ENCODE measurements at places on chromosomes 7 and 10.

- DNase-seq: peak; percentile 30
Observed at GRCh38 chr10:119207713-119208552, 562 bp downstream of the GRK5 start.

DNA sequence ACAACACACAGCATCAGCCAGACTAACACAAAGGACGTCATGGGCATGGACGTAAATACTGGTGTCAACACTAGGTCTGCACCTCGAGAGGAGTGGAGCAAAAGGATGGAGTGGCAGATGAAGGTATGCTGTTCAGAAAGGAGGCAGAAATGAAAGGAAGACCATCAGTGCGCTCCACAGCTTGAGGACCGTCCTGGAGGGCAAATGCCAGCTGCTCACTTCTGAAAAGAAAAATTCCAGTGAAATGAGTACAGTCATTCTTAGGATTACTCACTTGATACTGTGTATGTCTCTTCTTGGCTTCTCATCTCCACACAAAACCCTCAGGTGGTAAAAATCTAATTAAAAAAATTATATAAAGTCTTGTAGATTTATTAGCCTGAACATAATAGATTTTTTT, 44.8 kb downstream of the EGFR start:
- no peak for DNase-seq

- DNase-seq: no peak
Observed at GRCh38 chr7:140316165-140316661, 82.1 kb downstream of the SLC37A3 start.

DNA sequence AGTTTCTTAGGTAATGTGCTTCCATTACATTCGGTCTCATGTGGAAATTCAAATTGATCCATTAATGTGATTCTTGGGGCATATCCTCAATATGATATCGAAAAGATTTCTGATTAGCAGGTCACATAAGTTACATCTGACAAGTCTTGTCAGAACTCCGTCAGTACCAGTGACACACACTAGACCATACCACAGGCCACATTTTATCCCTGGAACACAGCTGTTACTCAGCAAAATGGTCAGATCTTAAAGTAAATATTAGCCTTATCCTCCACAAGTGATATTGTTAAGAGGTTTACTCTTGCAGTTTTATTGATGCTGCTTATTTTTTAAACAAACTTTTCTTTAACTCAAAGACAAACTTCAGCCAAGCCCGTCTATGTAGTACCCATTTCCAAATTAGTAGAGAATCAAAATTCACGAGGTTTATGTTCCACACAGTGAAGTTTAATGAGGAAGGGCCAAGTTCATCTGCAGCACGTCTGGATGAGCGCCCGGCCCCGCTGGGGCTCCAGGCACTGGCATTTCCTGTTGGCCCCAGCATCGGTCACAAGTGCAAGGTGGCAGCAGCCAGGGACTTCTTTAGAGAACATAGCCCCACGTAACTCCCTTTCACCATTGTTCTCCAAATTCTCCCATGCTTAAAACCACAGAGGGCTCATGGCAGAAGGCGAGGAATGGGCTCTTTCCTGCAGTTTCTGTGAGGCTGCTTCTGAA, 132.2 kb downstream of the VIPR2 start:
- DNase-seq: no peak

DNA sequence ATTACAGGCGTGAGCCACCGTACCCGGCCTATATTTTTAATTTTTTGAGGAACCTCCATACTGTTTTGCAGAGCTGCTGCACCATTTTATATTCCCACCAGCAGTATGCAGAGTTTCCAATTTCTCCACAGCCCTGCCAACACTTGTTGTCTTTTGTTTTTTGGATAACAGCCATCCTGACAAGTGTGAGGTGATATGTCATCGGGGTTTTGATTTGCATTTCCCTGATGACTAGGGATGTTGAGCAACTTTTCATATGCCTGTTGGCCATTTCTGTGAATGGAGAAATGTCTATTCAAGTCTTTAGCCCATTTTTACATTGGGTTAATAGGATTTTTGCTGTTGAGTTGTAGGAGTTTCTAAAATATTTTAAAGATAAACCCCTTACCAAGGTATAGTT, 22.2 kb downstream of the ENTPD7 start:
- no peak for DNase-seq

DNA sequence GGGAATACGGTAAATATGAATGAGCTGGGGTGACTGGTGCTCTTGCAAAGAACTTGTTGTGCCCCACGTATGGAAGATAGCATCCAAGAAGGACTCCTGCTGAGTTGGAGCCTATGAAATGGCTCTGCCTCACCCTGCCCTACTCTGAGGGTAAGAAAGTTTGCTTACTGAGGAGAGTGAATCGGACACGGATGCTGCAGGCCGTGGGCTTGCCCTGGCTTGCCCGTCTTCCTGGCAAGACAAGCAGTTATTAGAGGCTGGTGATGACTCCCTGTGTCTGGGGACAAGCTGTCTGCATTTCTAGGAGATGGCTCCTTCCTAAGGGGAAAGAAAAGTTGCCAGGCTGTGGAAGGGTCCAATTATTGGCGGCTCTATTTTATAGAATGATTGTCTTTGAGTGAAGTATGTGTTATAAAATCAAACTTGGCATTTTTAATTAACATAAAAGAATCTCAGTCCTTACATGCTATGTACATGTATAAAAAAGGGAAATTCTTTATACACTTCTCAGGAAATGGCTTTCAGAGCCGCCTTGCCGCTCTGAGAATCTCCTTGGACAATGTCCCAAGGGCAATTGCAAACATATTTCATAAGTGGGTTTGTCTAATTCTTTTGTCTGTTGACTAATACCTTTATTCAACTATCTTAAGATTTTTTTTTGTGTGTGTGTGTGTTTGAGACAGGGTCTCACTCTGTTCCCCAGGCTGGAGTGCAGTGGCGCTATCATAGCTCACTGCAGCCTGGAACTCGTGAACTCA, 64.6 kb downstream of the CYP26A1 start:
- DNase-seq: no peak

- DNase-seq: no peak
Observed at GRCh38 chr7:131769241-131769640, 212.8 kb upstream of the PODXL start.

DNA sequence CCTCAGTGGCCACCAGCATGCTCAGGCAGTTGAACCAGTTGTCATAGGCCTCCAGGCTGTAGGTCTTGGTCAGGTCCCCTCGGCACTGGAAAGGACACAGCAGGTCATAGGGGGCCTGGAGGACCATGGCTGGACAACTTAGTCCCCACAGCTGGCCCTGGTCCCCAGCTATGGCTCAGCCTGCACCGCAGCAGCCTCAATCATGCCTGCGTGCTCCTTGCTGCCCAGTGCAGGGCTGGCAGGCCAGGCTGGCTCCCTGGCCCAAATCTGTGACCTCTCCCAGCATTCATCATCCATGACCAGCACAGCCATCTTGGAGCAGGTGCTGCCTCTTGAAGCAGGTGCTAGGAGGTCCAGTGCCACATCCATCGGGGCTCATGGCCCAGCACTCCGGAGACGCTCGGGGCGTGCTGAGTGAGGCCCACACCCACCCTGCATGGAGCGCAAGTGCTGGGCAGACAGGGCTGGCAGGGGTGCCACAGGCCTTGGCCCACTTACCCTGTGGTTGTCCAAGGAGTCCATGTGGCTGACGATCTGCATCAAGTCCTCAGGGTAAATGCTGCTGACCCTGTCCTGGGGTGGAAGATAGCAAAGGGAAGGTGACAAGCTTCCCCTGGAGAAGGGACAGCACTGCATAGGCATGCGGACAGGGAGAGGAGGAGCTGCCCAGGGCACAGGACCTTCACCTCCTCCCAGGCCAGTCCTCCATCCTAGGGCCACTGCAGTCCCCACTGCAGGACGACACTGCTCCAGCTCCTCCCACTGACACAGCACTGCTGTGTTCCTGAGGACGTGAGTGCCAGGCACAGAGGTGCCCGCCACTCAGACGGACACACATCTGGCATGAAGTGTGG, 61.7 kb downstream of the CSGALNACT2 start:
- DNase-seq: no peak

DNA sequence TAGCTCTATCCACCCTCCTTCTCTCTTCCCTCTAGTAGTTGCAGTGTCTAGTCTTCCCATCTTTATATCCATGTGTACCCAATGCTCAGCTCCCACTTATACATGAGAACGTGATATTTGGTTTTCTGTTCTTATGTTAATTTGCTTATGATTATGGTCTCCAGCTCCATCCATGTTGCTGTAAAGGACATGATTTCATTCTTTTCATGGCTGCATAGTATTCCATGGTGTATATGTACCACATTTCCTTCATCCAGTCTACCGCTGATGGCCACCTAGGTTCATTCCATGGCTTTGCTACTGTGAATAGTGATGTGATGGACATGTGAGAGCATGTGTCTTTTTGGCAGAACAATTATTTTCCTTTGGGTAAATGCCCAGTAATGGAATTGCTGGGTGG, 6.5 kb downstream of the PRSS2 start:
- DNase-seq: no peak

- no peak for DNase-seq
Observed at GRCh38 chr10:98619446-98619845, 172.7 kb upstream of the HPS1 start.

- no peak for DNase-seq
Observed at GRCh38 chr7:108222236-108222892, 92.2 kb upstream of the LAMB4 start.

DNA sequence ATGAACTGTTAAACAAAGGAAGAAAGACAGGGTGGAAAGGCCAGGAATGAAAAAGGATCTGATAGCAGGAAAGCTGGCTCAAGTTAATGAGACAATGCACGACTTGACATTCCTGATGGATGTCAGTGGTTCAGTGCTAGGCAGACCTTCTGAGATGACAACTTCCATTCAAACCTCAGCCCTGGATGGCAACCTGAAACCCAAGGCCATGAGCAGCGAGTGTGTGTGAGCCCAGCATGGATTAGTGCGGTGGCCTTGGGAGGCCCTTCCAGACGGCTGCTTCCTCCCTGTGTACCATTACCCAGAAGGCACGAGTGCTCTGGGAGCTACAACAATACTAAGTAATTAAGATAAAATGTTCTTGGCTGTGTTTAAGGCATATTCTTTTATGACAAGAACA, 18.8 kb downstream of the TRIL start:
- no peak for DNase-seq
